H1 (cell line): ENCODE measurements at places on chromosomes 1 and 21. TPM values are rescaled to one million over a fixed set of nuclear protein-coding genes. Genes with fewer than 3 reads are reported as not detected.

Gene ATP13A2
- total RNA-seq = 82.1 and 89.8 TPM in 2 replicates

Gene MSTO1
- 47.0 and 51.0 TPM in 2 replicates for total RNA-seq

Gene ATP6V1G3
- not detected in 2 replicates for total RNA-seq

Gene APOBEC4
- total RNA-seq = not detected in 2 replicates

GRCh38 chr1:3116150-3116510, 47.1 kb downstream of the PRDM16 start:
- DNase-seq = no peak
- no peak overlapping the region for H3K27ac ChIP-seq
- no peak overlapping the region for H3K4me3 ChIP-seq
- H3K27me3 ChIP-seq = no peaks in the 10 kb centered on the region
- no peaks in the 10 kb centered on the region for H3K36me3 ChIP-seq
- H3K4me1 ChIP-seq = no peaks in the 10 kb centered on the region

DNA sequence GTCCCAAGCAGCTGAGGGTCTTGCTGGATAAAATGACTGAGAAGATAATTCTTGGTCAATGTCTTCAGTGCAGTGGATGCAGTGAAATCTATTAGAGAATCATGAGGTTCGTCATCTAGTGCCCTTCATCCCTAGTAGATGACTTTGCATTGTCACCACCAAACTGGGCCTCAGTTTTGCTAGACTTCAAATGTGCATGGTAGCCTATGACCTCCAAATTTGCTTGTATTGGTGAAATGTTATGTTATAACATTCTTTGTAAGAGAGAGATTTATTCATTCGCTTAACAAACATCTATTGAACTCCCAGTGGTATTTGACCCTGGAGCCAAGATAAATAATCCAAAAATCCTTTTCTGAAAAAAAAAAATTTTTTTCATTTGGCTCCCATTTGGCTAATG, 183.8 kb downstream of the LMX1A start:
- H3K4me3 ChIP-seq = no peak overlapping the region
- no peaks in the 10 kb centered on the region for H3K4me1 ChIP-seq
- H3K27ac ChIP-seq = no peak overlapping the region
- H3K27me3 ChIP-seq = no peaks in the 10 kb centered on the region
- no peaks in the 10 kb centered on the region for H3K36me3 ChIP-seq

GRCh38 chr1:199815947-199816346, 211.6 kb upstream of the NR5A2 start:
- DNase-seq = no peak
- H3K4me1 ChIP-seq = no peaks in the 10 kb centered on the region

DNA sequence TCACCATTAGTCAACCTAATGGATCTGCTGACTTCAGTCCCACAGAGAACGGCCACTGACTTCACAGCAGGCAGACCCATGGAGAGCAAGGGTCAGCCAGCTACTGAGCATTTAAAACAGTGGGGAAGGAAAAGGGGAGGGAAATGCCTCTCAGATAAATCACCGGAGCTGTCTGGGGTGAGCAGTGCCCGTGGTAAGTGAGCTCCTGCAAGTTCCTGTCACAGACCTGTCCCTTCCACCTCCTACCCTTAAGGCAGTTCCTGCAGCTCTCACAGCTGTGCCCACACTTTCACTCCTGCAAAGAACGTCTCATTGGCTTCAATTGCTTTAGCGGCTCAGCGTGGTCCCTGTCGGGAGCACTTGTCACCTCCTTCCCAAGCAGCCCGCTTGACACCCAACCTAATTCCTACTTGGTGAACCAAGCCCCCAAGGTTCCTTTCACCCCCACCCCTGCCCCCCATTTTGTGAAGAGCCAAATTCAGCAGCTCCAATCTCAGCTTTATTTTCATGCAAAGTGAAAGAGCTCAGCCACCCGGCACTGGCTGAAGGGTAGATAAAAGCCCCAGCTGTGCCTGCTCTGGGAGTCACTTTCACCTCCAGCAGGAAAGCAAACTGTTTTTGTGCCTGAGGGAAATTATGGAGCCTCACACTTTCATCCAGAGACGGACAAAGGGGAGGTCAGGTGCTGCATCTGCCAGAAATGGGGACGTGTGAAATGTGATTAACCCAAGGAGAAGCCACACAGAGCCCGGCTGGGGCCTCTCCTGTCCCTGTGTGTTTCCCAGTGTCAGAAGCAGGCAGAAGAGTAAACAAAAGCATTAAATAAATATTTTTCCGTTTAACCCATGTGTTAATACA, 306.2 kb downstream of the TTLL7 start:
- H3K4me3 ChIP-seq = peak overlapping the region; percentile 40
- H3K27me3 ChIP-seq = no peaks in the 10 kb centered on the region
- peak; percentile 62 for DNase-seq
- peaks cover 17% of the 10 kb centered on the region for H3K4me1 ChIP-seq
- peak overlapping the region; percentile 74; the same call in 1 of the 2 replicates for H3K27ac ChIP-seq
